ENCODE measurements at places on chromosomes 16 and 17.

DNA sequence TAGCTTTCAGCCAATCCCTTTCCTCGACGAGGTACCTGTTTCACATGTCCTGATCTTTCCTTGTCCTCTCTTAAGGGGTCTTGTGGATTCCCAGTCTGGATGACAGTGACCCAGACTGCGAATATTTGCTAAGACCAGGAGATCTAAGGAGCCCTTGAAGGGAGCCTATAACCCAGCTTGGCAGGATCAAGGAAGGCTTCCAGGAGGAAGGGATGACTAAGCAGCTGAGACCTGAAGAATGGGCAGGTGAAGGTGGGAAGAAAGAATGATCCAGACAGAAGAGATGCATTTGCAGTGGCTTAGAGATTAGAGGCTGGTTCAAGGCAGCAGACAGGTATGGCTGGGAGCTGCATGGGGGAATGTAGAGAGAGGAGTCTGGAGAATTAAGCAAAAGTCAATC lies 1.9 kb upstream of the PDK2 start:
- DNase-seq, result no peak

- DNase-seq, result no peak
Measured at GRCh38 chr16:56318827-56319140, 106.6 kb downstream of the AMFR start.

GRCh38 chr17:28480799-28481571 lies 7.5 kb downstream of the SLC13A2 start:
- no peak for DNase-seq

DNA sequence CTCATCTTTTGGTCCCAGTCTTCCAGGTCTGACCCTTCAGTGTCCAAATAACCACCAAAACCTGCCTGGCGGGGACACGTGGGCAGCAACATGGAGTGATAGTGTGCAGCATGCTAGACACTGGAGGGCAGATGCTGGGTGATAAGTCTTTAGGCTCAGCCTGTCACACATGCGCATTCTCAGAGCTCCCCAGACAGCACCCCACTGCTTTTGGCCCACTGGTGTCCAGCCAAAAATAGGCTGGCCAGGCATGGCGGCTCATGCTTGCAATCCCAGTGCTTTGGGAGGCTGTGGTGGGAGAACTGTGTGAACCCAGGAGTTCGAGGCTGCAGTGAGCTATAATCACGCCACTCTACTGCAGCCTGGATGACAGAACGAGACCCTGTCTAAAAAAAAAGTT lies 12.3 kb downstream of the GINS2 start:
- no peak for DNase-seq

DNA sequence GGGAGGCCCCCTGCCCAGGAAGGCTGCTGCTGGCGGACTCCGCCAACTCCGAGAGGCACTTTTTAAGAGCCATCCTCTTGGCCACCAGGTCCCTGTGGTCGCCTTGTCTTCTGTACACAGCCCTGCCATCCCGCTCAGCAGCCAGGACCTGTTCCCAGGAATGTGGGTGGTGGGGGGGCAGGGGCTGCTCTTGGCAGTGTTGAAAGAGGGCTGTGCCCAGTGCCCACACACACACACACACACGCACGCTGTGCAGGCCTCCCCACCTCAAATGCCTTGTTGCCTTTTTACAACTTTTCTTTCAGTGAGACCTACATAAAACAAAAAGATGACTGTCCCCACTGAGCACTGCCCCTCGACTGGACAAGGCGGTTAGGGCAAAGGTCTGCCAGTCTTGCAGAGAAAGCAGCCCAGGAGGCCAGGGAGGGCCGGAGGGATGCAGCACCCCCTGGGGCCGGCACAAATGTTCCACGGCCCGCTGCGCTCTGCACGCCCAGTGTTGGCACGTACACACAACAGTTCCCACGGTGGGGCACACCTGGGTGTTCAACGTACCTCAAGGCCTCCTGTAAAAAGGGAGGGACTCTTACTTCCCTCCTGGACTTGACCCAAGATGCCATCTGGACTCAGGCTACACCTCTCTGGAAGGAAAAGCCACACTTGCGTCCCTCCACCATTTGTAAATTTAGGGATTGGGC lies 18.5 kb upstream of the PITPNA start:
- DNase-seq, result no peak

- no peak for DNase-seq
Measured at GRCh38 chr17:17782523-17783115, 54.2 kb downstream of the SREBF1 start.

- DNase-seq, result no peak
Measured at GRCh38 chr17:74410001-74410443, 21.9 kb upstream of the GPRC5C start.

- no peak for DNase-seq
Measured at GRCh38 chr17:56540836-56541235, 52.7 kb upstream of the NOG start.
